ENCODE measurements at places on chromosomes 3 and 15.

- DNase-seq = peak; percentile 18
Observed at GRCh38 chr3:13544293-13544831, 4.6 kb upstream of the FBLN2 start.

GRCh38 chr15:64858021-64858575, 16.4 kb downstream of the PLEKHO2 start:
- no peak for DNase-seq

DNA sequence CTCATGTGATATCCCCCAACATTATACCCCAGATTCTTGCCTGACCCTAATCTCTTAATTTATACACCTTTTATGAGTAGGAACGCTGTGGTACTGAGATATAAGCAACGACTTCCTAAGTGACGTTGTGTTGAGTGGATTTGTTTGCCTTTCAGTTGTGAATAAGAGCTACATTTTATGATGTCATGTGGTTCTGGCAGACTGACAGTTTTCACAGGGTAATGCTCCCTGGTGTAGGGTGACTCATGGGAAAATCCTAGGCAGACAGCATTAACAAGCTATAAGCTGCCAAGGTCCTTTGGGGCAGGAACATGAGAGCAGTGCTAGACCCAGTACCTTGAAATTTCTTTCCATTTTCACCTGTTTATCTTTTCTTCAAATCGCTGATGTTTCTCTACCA, 11.2 kb downstream of the C3orf52 start:
- no peak for DNase-seq

DNA sequence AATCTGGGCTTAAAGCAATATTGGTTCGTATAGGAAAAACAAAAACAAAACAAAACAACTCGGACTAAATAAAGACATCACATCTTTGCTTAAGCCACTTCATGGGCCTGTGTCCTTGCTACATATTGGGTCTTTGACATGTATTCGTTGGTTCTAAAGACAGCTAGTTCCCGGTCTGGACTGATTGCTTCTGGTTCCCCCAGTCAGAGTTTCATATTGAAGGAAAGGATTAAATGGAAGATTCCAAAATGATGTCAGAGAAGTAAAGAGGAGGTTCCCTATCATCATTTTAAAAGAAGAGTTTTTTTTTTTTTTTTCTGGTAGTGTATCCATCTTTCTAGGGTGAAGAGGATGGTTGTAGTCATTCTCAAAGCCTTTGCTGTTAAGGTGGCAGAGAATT, 2.3 kb downstream of the OXSR1 start:
- no peak for DNase-seq

GRCh38 chr15:73303636-73304035, 65.1 kb downstream of the HCN4 start:
- DNase-seq = no peak

- DNase-seq = no peak
Observed at GRCh38 chr3:191972714-191973398, 511.9 kb downstream of the PYDC2 start.

DNA sequence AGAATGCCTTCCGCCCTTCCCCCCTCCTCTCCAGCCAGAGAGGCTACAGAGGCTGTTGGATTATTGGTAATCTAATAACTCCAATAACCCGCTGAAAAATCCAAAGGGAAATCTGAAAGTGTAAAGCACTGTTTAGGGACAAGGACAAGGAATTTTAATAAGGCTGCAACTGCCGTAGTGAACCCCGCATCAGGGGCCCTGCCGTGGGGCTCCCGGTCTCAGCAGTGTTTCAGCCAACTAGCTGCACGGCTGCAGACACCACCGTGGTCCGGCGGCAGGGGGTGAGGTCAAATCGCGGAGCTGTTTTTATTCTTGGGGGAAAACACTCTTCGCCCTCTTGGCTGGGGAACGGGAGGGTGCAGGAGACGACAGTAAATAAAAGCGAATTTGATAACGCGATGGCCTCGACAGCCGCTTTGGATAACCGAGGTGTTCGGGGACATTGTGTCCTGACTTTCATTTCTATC, 6.1 kb downstream of the BCL6 start:
- no peak for DNase-seq

DNA sequence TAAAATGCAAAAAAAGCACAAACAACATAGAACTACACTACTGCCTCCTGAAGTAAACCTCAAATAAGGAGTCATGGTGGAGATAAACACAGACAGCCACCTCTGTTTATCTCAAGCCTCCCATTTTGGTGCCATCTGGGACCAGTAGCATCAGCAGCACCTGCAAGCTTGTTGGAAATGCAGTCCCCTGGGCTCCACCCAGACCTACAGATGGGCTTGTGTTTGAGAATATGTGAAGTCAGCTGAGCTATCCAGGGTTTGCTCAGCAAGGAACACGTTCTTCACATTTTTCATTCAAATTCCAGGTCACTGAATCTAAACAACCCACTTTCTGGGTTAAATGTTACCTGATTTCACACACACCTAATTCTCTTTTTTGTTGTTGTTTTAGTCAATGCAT, 45.5 kb downstream of the RASGRF1 start:
- no peak for DNase-seq

GRCh38 chr15:63699101-63699785, 102.1 kb downstream of the FBXL22 start:
- DNase-seq = no peak

- no peak for DNase-seq
Observed at GRCh38 chr3:107810171-107811071, 280.4 kb downstream of the CD47 start.

DNA sequence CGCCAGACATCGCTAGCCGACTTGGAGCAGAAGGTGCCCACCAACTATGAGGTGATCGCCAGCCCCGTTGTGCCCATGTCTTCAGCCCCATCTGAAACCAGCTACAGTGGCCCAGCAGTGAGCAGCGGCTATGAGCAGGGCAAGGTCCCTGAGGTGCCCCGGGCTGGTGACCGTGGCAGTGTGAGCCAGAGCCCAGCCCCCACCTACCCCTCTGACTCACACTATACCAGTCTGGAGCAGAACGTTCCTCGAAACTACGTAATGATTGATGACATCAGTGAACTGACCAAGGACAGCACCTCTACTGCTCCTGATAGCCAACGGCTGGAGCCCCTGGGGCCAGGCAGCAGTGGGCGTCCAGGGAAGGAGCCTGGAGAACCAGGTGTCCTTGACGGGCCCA, 12.9 kb upstream of the APEH start:
- DNase-seq = no peak

- no peak for DNase-seq
Observed at GRCh38 chr15:101651554-101652097, 555 bp downstream of the TM2D3 start.

DNA sequence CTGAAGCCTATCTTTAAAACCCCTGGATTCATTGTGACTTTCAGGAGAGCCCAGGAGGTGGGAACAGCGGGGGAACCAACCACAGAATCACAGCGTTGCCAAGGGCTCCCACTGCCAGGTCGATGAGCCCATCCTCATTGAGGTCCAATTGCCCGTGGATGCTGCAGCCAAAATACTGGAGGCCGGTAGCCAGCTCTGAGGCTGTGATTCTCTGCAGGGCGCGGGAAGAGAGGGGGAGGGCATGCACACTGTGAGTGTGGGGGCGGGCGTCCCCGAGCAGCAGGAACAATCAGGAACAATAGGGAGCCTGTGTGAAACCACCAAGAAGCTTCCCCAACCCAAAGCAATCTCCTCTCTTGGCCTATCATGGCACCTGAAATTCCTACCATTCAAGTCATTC, 53.4 kb downstream of the FEM1B start:
- DNase-seq = no peak

DNA sequence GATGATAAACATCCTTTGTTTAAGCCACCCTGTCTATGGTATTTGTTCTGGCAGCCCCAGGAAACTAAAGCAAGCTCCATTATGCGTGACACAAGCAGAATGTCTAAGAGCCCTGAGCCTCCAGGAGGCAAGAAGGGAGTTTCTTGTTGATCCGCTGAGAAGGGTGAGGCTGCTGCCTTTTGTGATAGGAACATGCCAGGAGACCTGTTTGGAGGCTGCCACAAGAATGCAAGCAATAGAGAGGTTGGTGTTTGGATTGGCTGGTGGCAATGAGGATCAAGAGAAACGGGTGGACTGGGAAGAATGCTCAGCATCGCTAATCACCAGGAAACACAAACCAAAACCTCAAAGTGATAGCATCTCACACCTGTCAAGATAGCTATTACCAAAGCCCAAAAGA, 104.8 kb downstream of the ASB7 start:
- DNase-seq = no peak
